ENCODE measurements at places on chromosomes 2 and 18. TPM values are rescaled to one million over a fixed set of nuclear protein-coding genes. Genes with fewer than 3 reads are reported as not detected.

DNA sequence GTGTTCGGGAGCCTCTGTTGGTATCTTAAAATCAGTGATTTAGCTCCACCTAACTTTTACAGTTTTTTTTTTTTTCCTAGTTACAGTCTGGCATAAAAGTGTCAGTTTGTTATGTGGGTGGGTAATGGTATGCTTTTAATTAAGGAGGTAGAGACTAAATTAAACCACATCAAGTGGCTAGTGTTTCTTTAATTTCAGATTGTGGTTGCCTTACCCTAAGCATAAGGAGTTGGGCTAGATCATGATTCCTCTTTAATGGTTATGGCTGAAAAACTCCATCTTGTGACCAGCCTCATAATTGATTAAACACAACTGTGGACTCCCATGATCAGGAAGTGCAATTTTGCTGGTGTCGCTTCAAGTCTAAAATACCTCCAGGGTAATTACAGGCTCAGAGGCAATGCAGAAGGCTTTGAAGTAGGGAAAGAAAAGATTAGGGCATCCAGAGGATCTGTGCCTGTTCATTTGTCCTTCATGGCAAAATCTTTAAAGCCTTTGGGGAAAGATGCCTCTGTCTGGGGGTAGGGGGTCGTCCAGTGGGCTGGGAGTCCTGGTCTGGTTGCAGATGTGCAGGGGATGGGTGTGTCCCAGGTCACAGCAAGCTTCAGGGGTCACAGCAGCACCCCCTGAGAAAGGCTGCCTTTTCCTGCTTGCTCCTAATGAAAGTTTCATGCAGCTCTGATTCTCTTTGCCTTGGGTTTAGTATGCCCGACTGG lies 579.2 kb downstream of the BCL11A start:
- DNase-seq, result no peak

DNA sequence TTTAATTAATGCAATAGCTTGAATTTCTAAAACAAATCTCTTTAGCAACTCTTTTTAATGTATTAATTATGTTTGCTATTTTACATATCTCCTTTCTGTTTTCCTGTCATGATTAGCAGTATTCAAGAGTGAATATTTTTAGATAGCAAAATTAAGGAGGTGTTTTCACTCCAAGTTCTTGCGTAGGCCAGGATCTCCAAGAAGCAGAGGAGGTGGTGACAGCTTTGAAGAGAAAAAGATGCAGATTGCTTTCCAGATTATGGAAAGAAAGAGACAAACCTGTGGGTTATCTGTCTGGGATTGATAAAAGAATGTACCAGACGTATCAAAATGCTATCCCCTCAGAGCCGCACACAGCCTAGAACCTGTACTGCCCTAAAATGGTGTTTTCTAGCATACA lies 163.5 kb upstream of the FAM98A start:
- no peak for DNase-seq

DNA sequence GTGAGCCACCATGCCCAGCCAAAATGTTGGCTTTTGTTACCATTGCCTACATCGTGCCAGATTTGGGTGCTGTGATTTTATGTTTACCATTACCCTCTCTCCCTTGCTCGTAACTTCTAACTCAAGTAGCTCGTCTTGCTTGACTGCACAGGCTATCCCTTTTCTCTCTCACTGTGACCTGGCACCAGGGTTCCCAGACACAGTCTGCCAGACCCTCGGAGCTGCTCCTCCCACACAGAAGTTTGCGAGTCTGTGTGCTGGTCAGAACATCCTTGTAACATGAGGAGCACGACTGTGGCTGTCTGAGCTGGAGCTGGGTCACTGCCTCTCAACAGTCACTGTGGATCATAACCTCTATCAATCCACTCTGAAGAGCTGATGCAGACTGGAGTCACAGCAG lies 152.5 kb upstream of the ACKR3 start:
- no peak for DNase-seq

GRCh38 chr2:225598426-225598825 lies 198.9 kb downstream of the NYAP2 start:
- DNase-seq, result no peak

GRCh38 chr2:236799391-236800026 lies 229.9 kb downstream of the ACKR3 start:
- DNase-seq, result no peak

DNA sequence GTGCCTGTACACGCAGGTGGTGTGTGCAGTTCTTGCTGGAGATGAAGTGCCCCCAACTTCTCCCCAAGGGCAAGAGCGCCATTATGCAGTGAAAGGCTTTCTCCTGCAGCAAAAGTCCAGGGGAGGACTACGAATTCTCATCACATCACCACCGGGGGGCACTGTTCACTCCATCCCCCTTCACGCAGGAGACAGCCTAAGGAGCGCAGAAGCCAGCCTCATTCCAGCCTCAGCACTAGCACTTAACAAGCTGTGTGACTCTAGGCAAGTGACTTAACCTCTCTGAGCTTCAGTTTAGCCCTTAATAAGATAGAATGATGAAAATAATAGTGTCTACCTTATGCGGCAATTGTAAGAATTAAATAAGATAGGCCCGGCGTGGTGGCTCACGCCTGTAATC lies 32.3 kb downstream of the DNMT3A start:
- DNase-seq, result peak; percentile 69

DNA sequence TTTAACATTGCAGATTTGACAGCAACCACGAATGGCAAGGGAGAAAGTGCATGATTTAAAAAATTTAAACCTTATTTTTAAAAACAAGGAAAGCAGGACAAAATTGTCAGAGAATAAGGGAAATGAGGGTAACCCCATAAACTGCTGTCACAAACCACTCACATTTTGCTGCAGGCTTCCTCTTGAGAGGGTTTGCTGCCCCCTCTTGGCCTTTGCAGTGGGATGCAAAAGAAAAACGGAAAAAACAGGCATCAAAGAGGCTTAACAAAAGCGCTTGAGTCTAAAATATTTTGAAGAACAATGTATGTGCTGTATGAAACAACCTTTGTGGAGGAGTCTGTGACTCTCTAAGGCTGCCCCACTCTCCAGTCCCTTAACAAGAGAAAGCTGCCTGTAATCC lies 91.6 kb downstream of the TMX3 start:
- peak; percentile 16 for DNase-seq

- no peak for DNase-seq
These were observed 267.9 kb downstream of the LPIN1 start for GRCh38 chr2:12014088-12014960.

- no peak for DNase-seq
These were observed 262.1 kb downstream of the LPIN1 start for GRCh38 chr2:12008425-12009061.

GRCh38 chr2:46075848-46076247 lies 221.4 kb upstream of the EPAS1 start:
- DNase-seq, result peak; percentile 47

- peak; percentile 86 for DNase-seq
These were observed 35.8 kb downstream of the SH3RF3 start for GRCh38 chr2:109164739-109165221.

- no peak for DNase-seq
These were observed 935.6 kb upstream of the FANCL start for GRCh38 chr2:59176737-59177136.

DNA sequence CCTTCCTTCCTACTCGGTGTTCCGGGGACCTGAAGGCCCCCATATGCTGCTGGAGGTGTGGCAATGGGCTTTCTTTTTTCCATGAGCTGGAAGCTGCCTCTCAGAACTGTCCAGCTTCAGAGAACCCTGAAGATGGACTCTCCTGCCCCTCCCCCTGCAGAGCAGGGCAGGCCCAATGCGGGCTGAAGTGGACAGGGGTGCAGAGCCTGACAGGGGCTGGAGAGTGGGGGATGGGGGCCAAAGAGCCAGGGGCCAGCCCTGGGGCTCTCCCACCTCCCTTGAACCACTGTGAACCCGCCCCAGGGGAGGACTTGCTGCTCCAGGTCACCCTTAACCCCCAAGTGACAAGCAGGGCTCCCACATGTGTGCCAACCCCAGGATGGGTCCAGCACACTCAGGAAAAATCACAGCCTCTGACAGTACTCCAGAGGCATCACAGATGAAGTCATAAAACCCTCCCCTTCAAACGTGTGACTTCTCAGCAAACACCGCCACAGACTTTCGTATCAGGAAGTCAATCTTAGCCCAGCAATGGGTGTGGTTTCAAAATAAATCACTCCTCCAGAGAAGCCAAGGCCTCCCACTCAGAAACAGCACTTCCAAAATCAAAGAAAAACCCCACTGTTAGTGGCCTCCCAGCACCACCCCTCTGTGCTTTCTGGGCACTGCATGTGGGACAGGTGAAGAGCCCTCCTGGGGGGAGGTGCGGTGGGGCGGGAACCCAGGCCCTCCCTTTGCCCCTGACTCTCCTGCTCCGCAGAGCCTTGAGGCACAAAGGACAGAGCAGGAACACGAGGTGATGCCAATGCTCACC lies 135.8 kb downstream of the HDAC4 start:
- no peak for DNase-seq

- DNase-seq, result no peak
These were observed 219.8 kb downstream of the DPP10 start for GRCh38 chr2:114661971-114662939.

GRCh38 chr2:39156107-39156506 lies 35.3 kb upstream of the SOS1 start:
- no peak for DNase-seq

GRCh38 chr18:72089432-72089831 lies 454.7 kb downstream of the CBLN2 start:
- DNase-seq, result no peak

GPR45 gene
- total RNA-seq, result not detected

IWS1 gene
- total RNA-seq, result 26.2 TPM

REG1A gene
- not detected for total RNA-seq

MROH2A gene
- total RNA-seq, result not detected

MREG gene
- 1.9 TPM for total RNA-seq

CNTNAP5 gene
- total RNA-seq, result not detected

IL1RL1 gene
- 0.13 TPM for total RNA-seq

CRYGC gene
- not detected for total RNA-seq

OXER1 gene
- not detected for total RNA-seq

DAW1 gene
- not detected for total RNA-seq
